ENCODE measurements at places on chromosomes 2 and 18.

DNA sequence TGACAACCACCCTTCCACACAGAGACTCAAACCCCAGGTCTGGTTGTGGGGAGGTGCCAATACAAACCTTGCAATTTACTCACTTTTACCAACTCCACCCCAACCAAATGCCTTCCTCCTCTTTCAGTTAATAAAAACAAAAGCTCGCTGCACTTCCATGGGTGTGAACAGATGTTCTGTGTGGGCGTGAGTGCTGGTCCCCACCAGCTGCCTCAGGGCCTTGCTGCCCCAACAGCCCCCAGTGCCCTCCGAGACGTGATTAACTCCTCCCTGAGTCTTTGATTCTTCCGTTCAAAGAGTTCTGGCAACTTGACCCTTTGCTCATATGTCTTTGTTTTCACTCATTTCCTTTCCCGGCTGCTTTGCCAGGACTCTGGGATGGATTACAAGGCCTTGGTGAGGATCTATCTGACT lies 258.9 kb upstream of the CXCR4 start:
- DNase-seq, result peak; percentile 80

DNA sequence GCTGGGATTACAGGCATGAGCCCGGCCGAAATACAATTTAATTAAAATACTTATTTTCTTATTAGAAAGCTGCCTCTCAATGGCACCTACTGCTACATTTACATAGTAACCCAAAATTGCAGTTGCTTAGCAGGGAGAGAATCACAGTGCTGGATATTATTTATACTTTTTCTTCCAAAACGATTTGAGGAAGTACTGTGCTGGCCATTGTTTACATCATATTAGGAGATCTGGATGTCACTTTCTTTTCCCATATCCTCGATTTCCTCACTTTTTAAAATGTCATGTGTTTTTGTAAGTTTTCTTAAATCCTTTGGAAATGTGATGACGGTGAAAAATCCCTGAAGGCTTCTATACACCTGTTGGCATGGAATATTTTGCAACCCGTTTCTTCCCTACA lies 3.4 kb upstream of the SP3 start:
- DNase-seq, result no peak

DNA sequence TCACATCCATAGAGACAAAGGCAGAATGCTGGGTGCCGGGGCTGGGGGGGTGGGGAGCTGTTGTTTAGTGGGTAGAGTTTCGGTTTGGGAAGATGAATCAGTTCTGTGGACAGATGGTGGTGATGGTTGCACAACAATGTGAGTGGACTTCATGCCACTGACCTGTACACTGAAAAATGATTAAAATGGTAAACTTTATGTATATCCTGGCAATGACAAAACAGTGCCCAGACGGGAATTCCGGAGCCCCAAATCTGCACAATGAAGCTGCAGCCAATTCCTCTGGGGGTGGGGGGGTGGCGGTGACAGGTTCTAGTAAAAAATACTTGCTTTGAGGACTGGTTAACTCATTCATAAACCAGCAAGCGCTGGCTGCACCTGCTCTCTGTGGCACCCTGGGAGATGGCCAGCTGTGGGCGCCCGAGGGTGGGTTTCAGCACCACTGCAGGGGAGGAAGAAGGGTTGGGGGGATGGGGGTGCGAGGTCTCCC lies 81.8 kb upstream of the HPCAL1 start:
- no peak for DNase-seq

DNA sequence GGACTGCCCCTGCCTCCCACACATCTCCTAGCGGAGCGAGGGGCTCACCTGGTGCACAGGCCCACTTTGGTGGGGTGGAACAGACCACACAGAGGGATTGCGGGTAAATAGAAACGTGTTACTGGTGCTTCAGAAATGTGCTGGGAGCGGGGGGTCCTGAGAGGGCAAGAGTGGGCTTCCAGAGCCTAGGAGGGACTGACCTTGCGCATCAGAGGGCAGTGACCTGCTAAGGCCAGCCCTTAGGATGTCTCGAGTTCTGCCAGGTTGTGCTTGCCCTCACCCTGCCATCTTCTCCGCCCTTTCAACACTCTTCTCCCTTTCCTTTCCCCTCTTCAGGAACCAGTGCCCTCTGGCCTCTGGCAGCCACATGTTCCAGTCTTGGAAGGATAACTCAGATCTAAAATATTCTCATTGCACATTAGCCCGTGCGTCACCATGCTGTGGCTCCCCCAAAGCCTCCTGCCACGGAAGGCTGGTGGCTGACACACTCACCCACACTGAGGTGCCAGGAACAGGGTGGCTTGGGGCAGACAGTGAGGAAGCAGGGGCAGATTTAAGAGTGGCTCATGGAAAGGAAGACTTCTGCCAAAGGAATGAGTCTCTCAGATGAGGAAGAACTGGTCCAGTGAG lies 89.6 kb downstream of the MCFD2 start:
- DNase-seq, result no peak

- no peak for DNase-seq
Measured at GRCh38 chr2:64624108-64624610, 29.6 kb downstream of the SERTAD2 start.

GRCh38 chr18:10499230-10499629 lies 26.6 kb upstream of the NAPG start:
- no peak for DNase-seq

- no peak for DNase-seq
Measured at GRCh38 chr18:6659963-6660725, 69.4 kb upstream of the ARHGAP28 start.

DNA sequence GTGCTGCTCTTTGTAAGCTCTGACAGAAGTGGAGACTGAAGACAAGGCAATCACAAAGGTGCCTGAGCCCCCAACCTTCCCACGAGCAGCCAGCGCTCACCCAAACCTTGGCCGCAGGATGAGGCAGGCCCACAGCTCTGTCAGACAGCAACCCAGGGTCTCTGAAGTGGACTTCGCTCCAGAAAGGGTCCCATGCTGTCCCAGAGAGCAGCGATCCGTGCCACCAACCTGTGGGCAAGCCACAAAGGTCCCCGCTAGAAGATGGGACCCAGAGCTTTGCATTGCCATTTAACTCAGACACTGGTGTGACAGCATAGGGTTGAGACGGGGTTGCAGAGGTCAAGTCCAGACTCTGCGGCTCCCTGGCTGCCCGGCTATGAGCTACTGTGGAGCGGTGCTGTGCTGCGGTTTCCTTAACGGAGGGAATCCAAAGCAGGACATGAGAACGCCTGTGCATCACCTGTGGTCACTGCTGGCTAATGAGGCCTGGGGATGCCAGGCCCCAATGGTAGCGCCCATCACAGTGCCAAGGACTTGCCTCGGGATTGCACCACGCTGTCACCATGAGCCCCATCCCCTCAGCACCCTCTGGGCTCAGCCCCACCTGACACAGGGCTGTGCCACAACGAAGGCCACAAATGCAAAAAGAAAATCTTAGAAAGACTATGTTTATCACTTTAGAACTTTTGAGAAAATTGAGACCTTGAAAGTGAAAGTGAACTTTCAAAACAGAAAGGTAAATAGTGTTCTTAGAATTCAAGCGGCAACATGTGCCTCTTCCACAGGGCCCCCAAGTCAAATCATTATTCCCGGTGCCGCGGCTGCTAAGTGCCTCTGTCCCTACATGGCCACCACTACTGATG lies 103.4 kb downstream of the HDAC4 start:
- no peak for DNase-seq

- no peak for DNase-seq
Measured at GRCh38 chr2:74005786-74006185, 21.1 kb downstream of the TET3 start.

- DNase-seq, result no peak
Measured at GRCh38 chr2:239940861-239941570, 84.1 kb downstream of the NDUFA10 start.

DNA sequence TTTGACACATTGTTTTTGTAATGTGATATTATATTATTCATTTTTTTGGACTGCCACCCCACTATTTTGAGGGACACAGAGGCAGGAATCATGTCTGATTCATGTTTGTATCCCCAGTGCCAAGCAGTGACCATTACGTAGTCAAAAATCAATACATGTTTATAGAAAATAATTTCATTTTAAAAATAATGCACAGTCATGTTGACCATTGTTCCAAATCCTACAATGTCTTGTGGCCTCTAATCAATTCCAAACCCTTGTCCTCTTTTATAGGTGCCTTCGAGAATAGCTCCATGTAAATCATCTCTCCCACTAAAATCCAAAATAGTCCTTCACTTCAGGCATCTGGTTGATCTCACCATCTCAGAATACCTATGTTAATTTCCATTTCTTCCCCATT lies 454.7 kb downstream of the LRP1B start:
- DNase-seq, result no peak

DNA sequence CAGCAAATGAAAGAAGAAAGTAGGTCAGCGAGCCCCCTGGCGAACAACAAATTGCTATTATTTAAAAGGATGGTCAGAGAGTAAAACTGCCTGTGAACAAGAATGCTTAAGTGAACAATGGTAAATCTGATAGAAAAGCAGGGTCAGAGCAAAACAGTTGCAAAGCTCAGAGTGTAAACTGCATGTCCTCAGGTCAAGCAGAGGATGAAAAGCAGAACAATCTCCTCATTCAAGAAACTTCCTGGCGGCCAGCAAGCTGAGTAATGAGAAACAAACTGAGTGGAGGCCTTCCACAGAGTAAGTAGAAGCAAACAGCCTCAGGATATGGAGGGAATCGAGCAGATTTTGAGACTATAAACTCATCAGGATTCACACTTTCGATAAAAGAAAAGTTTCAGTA lies 117.9 kb downstream of the PPP1R1C start:
- DNase-seq, result no peak

GRCh38 chr2:106847366-106847765 lies 38.6 kb downstream of the ST6GAL2 start:
- no peak for DNase-seq

DNA sequence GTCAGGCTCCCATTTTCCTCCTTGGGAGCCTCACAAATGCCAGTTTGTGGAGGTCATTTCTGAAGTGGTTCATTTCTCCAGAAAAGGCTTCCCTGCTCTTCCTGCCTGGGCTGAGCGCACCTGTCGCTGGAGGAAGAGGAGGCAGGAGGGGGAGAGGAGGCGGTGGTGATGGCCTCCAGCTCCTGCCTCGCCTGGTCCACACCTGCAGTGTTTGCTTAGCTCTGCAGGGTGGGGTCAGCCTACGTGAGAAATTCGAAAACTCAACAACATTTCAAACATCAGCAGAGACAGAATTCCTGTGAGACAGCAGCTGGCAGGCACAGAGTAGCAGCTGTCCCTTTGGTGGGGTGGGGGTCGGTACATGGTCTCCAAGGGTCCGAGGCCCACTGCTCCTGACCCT lies 7.9 kb downstream of the IMPA2 start:
- no peak for DNase-seq

DNA sequence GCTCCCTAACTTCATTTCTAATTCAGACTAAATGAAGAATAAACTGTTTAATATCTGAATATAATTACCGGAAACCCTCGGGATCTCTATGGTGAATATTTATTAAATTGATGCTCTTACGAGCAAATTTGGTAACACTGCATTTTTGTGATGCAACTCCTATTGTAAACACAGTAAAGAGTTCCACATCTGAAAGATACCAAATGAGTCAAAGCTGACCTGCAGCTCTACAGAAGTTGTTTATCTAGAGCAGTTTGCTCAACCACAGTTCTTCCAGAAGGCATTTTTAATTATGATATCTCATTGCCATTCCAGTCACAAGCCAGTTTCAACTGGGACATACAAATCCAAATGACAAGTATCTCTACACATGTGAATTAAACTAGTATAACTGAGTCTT lies 129.7 kb downstream of the PKP4 start:
- DNase-seq, result no peak

DNA sequence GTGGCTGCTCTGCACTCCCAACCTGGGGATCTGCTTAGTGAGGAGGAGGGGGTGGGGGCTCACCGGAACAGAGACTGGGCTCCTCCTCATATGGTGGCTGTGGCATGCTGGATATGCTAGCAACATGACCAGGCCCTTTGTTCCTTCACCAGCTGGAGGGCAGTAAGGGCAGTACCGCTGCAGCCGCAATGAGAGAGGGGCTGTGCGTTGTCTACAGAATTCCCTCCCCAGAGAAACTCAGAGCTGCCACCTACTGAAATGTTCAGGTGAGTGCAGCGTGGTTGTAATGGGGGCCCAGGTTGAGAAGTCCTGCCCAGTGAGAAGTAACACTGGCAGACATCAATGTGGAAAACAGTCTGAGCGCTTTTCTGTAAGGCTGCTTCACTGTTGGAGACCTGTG lies 1211.9 kb upstream of the NXPH2 start:
- DNase-seq, result no peak

DNA sequence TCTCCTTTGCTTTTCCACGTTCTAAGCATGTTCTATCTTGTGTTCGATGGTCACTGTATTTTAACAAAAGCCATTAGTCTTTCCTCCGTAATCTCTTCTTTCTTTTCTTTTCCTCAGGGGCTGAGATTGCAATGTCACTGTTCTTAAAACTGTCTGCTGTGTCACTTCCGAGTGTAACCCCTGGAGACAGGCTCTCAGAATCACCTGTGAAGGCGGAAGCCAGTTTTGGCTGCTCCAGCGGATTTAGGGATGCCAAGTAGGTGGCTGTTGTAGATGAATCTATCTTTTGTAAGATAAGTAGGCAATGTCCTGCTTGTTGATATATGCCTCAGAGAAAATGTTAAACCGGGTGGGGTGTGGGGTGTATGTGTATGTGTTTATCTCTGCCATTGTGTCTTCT lies 94.7 kb upstream of the L3MBTL4 start:
- DNase-seq, result no peak

- peak; percentile 48 for DNase-seq
Measured at GRCh38 chr2:173631127-173631460, 276.4 kb downstream of the CDCA7 start.

- no peak for DNase-seq
Measured at GRCh38 chr2:221546505-221547225, 25.4 kb downstream of the EPHA4 start.

DNA sequence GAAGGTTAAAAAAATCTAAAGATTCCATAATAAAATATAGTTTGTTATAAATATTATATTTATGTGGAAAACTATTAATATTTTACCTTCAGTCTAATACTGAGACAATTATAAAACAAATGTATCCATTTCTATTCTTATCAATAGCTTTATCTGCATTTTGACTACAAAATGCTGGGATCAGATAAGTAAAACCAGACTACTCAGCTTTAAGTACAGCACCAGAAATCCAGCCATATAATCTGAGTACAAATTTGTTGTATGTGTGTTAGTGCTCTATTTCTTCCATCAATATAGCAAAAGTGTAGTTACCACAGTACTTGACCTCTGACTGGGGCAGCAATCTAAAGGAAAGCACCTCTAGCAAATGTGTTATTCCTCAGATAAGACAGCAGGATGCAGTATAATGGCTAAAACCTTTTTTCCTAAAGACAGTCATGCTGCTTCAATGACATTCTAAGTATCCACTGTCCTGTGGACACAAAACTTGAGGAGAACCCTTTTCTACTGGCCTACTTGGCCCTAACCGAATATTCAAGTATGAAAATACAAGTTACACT lies 68.1 kb downstream of the OLA1 start:
- no peak for DNase-seq

GRCh38 chr2:43458014-43458628 lies 137.7 kb downstream of the THADA start:
- no peak for DNase-seq

DNA sequence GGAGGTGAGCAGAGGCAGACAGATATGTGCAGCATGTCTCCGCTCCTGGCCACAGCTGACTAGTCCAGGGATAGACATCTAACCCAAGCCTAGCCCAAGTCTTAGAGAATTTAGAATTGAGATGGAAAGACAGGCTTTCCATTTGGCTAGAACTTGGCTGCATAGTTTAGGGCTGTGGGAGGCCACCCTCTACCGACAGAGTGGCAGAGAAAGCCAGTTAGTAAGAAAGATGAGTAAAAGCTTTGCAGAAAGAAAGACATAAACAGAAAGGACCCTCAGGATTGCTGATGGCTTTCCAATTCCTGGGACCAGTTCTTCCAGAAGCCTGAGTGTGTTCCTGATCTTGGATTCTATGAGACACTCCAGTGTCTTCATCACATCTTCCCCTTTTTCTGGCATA lies 62.1 kb downstream of the DYM start:
- no peak for DNase-seq
